Liver (tissue), 10 donors: ENCODE measurements at places on chromosomes 3 and 15.

- no peak for DNase-seq
- H3K4me1 ChIP-seq: peaks cover 34% of the 10 kb centered on the region
- H3K36me3 ChIP-seq: no peaks in the 10 kb centered on the region
- no peaks in the 10 kb centered on the region for H3K27me3 ChIP-seq
- H3K4me3 ChIP-seq: no peak overlapping the region
- H3K27ac ChIP-seq: peak overlapping the region; percentile 22
Measured at GRCh38 chr3:197234947-197235914, 63.2 kb downstream of the DLG1 start.

- H3K36me3 ChIP-seq: no peaks in the 10 kb centered on the region
- no peak for DNase-seq
- H3K4me3 ChIP-seq: no peak overlapping the region
- H3K27me3 ChIP-seq: no peaks in the 10 kb centered on the region
Measured at GRCh38 chr3:133408961-133409360, 9.1 kb downstream of the BFSP2 start.

DNA sequence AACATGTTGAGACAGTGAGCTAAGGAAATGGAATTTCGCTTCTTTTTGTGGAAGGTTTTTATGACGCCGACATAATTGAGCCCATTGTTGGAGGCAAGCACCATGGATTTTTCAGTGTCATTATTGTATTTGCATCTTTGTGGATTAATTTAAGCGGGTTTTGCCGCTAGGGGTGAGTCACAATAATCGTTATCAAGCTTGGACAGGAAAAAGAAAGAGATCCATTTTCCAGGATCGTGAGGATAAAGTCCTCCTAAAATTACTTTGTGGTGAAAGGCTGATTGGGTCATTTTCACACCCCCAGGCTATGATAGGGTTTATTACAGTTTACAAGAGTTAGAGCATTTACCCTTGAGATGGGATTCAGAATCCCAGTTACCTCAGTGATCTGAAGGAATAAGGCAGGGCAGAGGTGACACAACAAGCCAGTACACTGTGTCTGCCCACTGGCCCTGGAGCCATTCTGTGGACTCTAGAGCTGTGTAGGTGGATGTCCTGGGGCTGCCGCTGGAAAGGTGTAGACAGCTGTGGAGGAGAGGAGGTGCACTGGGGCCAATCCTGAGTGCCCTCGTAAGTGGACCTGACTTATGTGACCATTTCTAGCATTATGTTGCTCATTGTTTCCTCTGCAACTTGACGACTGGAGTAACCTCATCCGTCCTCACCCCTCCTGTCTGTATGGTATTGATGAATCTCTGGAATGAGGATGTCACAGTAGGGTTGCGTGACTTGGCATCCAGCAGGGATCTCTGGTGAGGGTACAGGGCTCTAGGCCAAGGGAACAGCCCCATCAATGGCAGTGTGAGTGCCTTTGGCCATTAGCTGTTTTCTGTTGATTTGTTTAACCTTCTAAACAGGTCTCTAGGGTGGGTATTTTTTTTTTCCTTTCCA, 370.1 kb downstream of the LRTM1 start:
- H3K36me3 ChIP-seq: no peaks in the 10 kb centered on the region
- H3K27me3 ChIP-seq: no peaks in the 10 kb centered on the region
- DNase-seq: no peak
- H3K4me3 ChIP-seq: no peak overlapping the region
- H3K4me1 ChIP-seq: no peaks in the 10 kb centered on the region
- no peak overlapping the region for H3K27ac ChIP-seq

DNA sequence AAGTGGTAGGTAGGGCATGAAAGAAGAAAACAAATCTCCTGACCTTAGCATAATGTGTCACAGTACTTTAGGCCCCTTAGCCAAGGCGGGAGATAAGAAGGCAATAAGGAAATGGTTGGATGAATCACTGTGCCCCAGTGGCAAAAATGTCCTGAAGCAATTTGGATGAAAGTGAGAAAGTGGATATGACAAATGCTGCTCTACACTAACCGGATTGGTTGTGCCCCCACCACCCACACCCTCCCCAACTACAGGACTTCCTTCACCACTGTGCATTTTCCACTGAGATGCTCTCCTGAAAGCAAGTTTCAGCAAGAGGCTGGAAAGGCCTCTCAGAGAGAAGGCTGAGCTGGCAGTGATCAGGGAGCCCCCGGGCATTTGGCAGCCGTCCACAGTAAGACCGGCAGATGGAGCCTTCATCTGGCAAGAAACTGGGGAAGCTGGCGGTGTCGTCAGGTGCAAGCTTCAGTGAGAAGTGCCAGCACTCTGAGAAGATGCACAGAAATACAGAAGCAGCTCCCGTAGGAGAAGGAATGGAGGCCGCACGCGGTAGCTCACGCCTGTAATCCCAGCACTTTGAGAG, 63.8 kb downstream of the ATP1B3 start:
- no peaks in the 10 kb centered on the region for H3K27me3 ChIP-seq
- no peaks in the 10 kb centered on the region for H3K36me3 ChIP-seq
- no peak overlapping the region for H3K27ac ChIP-seq

- H3K4me1 ChIP-seq: no peaks in the 10 kb centered on the region
- H3K36me3 ChIP-seq: peaks cover 3% of the 10 kb centered on the region
- DNase-seq: no peak
- no peak overlapping the region for H3K27ac ChIP-seq
- H3K27me3 ChIP-seq: no peaks in the 10 kb centered on the region
Measured at GRCh38 chr3:62003835-62004234, 369.5 kb downstream of the FEZF2 start.

DNA sequence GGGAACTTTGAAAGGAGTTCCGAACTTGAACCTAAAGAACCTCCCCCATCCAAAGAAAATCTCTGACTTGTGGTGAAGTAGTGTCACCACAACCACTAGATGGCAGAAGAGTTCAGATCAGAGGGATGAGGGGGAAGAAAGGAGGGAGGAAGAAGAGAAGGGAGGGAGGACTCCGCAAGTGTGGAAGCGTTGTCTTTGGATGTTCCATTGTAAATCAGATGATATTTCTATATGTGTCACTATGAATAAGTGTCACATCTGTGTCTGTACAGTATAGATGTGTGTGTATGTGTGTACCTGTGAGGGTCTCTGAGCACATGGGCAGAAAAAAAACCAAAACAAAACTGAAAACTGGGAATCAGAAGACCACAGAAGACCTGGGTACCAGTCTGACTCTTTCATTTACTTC, 16.9 kb downstream of the SLC24A1 start:
- H3K4me1 ChIP-seq: no peaks in the 10 kb centered on the region
- no peak overlapping the region for H3K27ac ChIP-seq
- no peaks in the 10 kb centered on the region for H3K36me3 ChIP-seq
- DNase-seq: no peak
- H3K27me3 ChIP-seq: no peaks in the 10 kb centered on the region

GRCh38 chr3:159237226-159237625, 435.4 kb downstream of the MFSD1 start:
- H3K27me3 ChIP-seq: no peaks in the 10 kb centered on the region
- no peak overlapping the region for H3K27ac ChIP-seq
- H3K36me3 ChIP-seq: no peaks in the 10 kb centered on the region
- H3K4me1 ChIP-seq: no peaks in the 10 kb centered on the region

GRCh38 chr3:142663865-142664264, 60.0 kb upstream of the TRPC1 start:
- H3K27ac ChIP-seq: peak overlapping the region; percentile 65
- DNase-seq: no peak
- no peak overlapping the region for H3K4me3 ChIP-seq

DNA sequence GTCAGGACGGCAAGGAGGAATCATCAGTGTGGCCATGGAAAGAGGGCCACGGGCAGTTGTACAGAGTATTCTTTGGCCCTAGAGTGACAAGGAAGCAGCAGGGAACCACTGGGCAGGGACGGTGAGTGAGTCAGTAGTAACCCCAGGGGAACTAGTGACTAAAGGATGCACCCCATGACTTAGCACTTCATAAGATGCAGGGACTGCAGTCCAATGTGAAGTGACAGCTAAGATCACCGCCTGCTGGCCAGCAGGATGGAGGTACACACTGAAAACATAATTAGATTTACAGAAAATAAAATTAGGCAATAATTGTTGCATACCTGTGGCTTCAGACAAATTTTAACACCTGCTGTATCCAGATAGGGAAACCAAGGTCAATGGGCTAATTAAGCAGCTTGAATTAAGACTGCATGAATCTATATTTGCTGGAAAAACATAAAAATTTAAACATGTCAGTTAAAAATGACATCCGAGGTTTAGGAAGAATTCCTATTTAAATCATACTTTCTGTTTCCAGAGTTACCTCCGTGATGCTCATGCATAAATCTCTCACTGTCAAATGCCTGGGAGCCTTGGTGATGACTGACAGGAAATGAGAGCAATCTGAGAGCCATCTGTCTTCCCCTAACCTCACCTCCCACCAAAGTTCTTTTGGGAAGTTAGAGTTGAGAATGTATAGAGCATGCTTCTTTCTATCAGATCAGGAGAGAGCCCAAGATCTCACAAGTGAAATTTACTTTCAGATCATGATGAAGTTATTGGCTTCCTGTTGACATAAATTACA, 56.5 kb downstream of the DCLK3 start:
- H3K4me1 ChIP-seq: no peaks in the 10 kb centered on the region
- no peak overlapping the region for H3K4me3 ChIP-seq
- H3K27me3 ChIP-seq: no peaks in the 10 kb centered on the region

- DNase-seq: no peak
- no peaks in the 10 kb centered on the region for H3K36me3 ChIP-seq
- H3K4me3 ChIP-seq: no peak overlapping the region
- peaks cover 6% of the 10 kb centered on the region for H3K4me1 ChIP-seq
- H3K27ac ChIP-seq: no peak overlapping the region
Measured at GRCh38 chr15:60899322-60899966, 329.7 kb downstream of the RORA start.

DNA sequence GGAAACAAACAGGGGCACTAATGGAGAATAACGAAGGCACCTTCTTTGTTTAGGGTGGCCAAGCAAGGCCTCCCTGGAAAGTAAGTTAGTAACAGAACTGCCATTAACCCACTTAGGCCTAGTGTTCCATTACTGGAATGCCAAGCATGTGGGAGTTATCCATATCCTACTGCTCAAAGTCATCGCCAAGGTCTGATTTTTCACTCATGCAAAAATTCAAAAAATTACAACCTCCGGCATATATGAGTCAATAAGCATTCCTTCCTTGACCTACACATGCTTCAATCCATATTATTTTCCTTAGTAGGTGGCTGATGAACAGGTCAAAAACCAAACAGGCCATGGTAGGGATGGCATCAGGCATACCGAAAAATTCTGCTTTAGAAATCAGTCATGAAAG, 1097.2 kb downstream of the FHIT start:
- DNase-seq: no peak
- no peaks in the 10 kb centered on the region for H3K36me3 ChIP-seq

GRCh38 chr3:126827121-126827520, 123.1 kb downstream of the CHCHD6 start:
- H3K4me3 ChIP-seq: no peak overlapping the region
- no peak for DNase-seq
- H3K4me1 ChIP-seq: no peaks in the 10 kb centered on the region
- no peaks in the 10 kb centered on the region for H3K27me3 ChIP-seq
- no peak overlapping the region for H3K27ac ChIP-seq

GRCh38 chr3:17844236-17844635, 101.8 kb upstream of the TBC1D5 start:
- H3K27me3 ChIP-seq: no peaks in the 10 kb centered on the region
- H3K4me1 ChIP-seq: no peaks in the 10 kb centered on the region
- H3K27ac ChIP-seq: no peak overlapping the region
- H3K4me3 ChIP-seq: no peak overlapping the region
- DNase-seq: no peak
- no peaks in the 10 kb centered on the region for H3K36me3 ChIP-seq

- H3K27ac ChIP-seq: no peak overlapping the region
- no peak overlapping the region for H3K4me3 ChIP-seq
- H3K36me3 ChIP-seq: no peaks in the 10 kb centered on the region
- DNase-seq: no peak
- no peaks in the 10 kb centered on the region for H3K27me3 ChIP-seq
- H3K4me1 ChIP-seq: peaks cover 11% of the 10 kb centered on the region
Measured at GRCh38 chr15:100172356-100173024, 169.3 kb downstream of the ADAMTS17 start.
